ENCODE measurements at places on chromosomes 4 and X.
A peak's percentile ranks its signal among the peaks of the same experiment; 100 is the strongest.

- no peak for DNase-seq
Measured at GRCh38 chr4:107725281-107725859, 5.3 kb upstream of the PAPSS1 start.

- no peak for DNase-seq
Measured at GRCh38 chrX:111914398-111915090, 38.6 kb downstream of the TRPC5OS start.

- no peak for DNase-seq
Measured at GRCh38 chrX:13371186-13371585, 51.3 kb upstream of the ATXN3L start.

DNA sequence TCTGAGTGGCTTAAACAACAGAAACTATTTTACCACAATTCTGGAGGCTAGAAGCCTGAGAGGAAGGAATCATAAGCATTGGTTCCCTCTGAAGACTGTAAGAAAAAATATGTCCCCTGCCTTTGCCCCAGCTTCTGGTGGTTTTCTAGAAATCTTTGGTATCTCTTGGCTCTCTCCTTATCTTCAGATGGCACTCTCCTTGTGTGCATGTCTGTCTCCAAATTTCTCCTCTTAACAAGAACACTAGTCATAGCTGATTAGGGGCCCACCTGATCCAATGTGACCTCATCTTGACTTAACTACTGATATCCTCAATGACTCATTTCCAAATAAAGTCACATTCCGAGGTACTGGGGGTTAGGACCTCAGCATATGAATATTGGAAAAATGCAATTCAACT is 635.0 kb upstream of the NR3C2 start:
- no peak for DNase-seq

DNA sequence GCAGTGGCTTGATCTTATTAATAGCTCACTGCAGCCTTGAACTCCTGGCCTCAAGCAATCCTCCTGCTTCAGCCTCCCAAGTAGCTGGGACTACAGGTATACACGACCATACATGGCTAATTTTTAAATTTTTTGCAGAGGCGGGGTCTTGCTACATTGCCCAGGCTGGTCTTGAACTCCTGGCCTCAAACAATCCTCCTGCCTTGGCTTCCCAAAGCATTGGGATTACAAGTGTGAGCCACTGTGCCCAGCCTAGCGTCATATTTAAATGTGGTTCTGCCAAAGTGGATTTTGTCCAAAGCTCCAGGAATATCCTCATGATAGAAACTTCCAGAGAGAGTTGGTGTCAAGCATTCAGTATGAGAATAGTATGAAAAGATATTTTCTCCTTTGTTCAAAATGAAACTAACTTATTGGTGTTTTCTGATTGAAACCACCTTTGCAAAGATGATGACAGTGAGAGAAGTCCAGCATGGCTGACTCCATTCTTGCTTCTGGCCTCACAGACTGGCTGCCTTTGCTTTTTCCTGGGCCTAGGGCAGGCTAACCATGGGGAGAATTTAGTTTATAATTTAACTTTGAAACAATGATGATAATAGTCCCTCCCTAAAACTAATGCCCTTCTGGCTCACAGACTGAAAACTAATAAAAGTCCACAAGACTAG is 129.0 kb downstream of the C4orf51 start:
- DNase-seq = no peak

DNA sequence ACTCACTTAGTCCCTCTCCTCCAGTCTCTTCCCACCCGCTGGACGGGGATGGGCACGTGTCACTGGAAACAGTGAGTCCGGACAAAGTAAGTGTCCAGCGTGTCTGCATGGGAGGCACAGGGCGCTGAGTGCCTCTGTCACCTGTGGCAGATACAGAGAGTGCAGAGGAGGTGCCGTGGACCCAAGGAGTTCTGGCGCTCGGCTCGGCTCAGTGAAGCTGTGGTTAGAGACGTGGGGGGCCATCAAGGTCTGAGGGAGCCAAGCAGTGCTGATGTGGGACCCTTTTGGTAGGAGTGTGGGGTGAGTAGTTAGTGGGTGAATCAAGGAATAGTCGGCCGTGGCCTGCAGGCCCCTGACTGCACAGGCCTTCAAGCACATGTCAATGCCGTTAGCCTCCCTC is 40.1 kb upstream of the MSANTD1 start:
- no peak for DNase-seq

DNA sequence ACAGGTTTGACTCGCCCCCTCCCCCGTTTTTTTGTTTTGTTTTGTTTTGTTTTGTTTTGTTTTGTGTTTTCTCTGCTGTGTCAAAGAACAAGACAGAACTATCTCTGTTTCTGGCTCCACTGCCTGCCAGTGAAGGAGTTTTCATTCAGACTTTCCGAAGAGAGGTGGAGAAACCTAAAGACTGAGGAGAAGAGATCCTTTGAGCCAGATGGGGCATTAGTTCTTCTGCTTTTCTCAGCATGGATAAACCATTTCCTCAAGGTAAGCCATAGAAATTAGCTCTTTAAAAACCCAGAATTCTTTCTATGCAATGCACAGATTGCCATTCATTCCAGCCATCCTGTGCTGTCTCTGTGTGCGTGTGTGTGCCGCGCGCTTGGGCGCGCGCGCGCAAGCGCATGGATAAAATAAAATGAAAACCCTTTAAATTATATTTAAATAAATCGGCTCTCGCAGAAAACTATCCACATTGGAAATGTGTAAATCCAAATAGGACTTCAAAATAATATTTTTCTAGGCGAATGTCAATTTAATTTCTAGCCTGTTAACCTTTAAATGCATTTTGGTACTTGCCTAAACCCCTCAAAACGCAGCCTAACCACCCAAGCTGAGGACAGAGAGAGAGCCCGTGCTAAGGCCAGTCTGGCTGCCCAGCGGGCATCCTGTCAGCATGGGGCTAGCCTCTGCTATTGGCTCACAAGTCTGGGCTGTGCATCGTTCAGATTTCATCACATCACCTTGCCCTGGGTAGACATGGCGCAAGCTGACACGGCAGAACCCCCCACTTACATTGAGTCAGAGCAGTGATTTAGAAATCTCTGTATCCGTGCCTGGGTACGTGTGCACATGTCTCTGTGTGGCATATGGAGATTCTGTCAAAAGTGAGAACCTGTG is 113.0 kb upstream of the VAMP7 start:
- peak; percentile 60 for DNase-seq

GRCh38 chr4:149112109-149112508 is 669.9 kb upstream of the NR3C2 start:
- DNase-seq = no peak

- DNase-seq = no peak
Measured at GRCh38 chrX:99095965-99096635, 1314.0 kb downstream of the PCDH19 start.

GRCh38 chr4:83772685-83773084 is 236.8 kb downstream of the GPAT3 start:
- DNase-seq = no peak

DNA sequence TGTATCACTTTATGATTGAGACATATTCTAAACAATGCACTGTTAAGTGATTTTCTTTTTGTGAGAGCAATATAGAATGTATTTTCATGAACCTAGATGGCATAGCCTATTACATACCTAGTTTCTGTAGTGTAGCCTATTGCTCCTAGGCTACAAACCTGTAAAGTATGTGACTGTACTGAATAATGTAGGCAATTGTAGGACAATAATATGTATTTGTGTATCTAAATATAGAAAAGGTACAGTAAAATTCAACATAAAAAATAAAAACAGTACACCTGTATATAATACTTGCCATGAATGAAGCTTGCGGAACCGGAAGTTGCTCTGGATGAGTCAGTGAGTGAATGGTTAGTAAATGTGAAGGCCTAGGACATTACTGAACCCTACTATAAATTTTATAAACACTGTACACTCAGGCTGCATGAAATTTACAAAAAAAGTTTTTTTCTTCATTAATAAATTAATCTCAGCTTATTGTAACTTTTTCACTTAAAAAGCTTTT is 106.7 kb downstream of the VSIG4 start:
- no peak for DNase-seq

DNA sequence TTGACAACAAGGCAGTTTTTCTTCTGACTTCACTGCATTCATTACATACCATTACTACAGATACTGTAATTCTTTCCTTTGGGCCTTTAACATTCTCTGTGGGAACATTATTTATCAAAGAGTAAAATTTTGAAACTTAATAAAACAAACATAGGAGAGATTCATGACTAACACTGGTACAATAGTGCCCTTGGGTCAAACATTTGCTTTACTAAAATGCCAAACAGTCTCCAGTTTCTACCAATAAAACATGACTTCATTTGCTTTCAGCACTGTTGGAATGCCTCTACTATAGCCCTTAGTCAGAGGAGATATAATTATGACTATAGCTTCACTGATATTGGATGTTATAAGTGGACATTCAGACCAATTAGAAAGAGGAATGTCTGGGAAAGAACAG is 481.5 kb downstream of the PACRGL start:
- DNase-seq = no peak

DNA sequence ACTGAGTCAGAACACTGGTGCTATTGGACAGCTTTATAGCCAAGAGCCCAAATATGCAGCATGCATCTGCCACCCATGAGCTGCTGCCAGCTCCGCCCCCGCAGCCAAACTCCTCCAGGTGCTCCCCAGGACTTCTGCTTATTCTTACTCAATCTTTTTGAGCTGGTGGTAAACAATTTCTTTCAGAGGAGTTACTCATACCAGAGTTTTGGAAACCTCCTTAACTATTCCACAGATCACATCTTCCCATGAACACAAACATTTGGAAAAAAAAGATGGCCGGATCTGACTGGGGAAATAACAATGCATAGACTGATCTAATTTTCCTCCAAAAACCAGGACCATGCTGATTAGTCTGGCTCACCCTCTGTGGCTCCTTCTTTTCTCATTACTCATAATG is 399.9 kb downstream of the GPM6A start:
- no peak for DNase-seq

GRCh38 chrX:121010218-121010617 is 24.7 kb upstream of the CT47A1 start:
- no peak for DNase-seq

- DNase-seq = no peak
Measured at GRCh38 chr4:10571909-10572308, 112.7 kb downstream of the CLNK start.

DNA sequence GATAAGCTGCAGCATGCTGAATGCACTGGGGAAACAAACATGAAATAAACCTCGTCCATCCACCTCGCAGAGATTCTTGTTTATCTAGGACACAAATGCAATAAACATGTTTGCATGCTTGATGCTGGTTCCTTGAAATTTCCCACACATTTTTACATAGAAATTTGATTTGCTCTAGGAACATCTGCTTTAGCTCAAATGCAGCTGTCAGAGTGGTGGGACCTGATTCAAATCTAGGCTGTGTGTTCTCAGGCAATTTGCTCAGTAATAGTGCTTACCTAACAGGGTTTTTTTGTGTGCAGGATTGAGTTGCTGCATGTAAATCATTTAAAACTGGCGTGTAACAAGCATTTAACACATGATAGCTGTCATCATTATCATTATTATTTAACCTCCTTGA is 293.1 kb downstream of the QDPR start:
- DNase-seq = no peak

DNA sequence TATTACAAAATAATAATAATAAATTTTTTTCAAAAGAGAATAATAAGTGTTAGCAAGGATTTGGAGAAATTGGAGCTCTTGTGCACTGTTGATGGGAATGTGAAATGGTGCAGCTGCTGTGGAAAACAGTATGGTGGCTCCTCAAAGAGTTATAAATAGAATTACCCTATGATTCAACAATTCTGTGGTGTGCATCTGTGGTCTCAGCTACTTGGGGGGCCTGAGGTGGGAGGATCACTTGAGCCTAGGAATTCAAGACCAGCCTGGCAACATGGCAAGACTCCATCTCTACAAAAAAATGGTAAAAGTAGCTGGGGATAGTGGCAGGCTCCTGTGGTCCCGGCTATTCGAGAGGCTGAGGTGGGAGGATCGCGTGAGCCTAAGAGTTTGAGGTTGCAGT is 19.6 kb downstream of the MND1 start:
- DNase-seq = no peak

- peak; percentile 59 for DNase-seq
Measured at GRCh38 chr4:158255727-158256324, 45.5 kb downstream of the TMEM144 start.

DNA sequence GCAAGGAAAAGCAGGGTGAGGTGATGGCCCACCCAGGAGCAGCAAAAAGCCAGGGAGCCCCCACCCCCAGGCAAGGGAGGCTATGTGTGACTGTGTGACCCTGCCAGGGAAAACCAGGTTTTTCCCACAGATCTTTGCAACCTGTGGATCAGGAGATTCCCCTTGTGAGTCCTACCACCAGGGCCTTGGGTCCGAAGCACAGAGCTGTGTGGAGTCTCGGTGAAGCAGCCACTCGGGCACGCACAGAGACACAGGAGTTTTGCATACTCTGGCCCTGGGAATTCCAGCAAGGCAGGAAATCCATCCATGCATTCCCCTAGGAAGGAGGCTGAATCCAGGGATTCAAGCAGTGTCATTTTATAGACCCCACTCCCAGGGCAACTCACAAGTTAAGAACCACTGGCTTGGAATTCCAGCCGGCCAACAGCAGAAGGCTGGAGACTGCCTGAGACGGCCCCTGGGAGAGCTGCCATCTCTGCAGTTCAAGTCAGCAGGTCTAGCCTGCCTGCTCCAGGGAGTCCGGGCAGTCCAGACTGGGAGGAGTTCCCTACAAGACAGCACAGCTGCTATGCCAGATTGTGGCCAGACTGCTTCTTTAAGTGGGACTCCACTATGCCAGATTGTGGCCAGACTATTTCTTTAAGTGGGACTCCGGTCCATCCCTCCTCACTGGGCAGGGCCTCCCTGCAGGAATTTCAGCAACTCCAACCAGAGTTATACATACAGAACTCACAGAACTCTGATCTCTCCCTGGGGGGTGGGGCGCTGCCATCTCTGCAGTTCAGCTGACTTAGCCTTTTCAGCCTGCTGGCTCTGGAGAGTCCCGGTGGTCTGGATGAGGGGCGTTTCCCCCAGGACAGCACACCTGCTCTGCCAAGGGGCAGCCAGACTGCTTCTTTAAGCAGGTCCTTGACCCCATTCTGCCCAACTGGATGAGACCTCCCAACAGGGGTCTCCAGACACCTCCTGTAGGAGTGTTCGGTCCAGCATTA is 85.1 kb upstream of the ADAD1 start:
- no peak for DNase-seq

GRCh38 chrX:8668813-8669212 is 63.1 kb downstream of the ANOS1 start:
- DNase-seq = no peak

- DNase-seq = no peak
Measured at GRCh38 chr4:183197140-183197539, 98.1 kb downstream of the WWC2 start.

GRCh38 chr4:122542411-122543236 is 78.2 kb downstream of the IL21 start:
- DNase-seq = peak; percentile 23

DNA sequence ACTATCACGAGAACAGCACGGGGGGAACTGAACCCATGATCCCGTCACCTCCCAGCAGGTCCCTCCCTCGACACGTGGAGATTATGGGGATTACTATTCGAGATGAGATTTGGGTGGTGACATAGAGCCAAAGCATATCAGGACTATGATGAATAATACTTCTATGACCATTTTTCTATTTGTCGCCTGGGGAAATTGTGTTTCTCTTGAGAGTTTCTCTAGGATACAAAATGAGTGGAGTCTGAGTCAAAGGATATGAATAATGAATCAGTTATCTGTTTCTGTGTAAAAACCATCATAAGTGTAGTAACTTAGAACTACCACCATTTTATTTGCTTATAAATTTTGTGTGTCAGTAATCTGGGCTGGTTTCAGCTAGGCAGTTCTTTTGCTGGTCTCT is 533.0 kb upstream of the ARX start:
- no peak for DNase-seq
